ENCODE measurements at places on chromosomes 11 and 22.

DNA sequence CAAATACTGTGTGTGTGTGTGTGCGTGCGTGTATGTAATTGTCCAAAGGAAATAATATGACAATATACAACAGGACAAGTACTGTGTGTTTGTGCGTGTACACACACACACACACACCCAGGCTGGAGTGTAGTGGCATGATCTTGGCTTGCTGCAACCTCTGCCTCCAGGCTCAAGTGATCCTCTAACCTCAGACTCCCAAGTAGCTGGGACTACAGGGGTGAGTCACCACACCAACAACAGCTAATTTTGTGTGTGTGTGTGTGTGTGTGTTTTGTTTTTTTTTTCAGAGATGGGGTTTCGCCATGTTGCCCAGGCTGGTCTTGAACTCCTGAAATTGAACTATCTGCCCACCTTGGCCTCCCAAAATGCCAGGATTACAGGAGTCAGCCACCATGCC is 61.5 kb downstream of the NUP98 start:
- H3K4me1 ChIP-seq, result no peaks in the 10 kb centered on the region
- no peak overlapping the region for H3K4me3 ChIP-seq
- no peak overlapping the region for H3K27ac ChIP-seq
- H3K27me3 ChIP-seq, result no peaks in the 10 kb centered on the region

GRCh38 chr11:131218542-131218941 is 151.9 kb upstream of the NTM start:
- H3K27ac ChIP-seq, result no peak overlapping the region
- H3K36me3 ChIP-seq, result no peaks in the 10 kb centered on the region
- H3K4me3 ChIP-seq, result no peak overlapping the region
- H3K4me1 ChIP-seq, result peaks cover 2% of the 10 kb centered on the region

DNA sequence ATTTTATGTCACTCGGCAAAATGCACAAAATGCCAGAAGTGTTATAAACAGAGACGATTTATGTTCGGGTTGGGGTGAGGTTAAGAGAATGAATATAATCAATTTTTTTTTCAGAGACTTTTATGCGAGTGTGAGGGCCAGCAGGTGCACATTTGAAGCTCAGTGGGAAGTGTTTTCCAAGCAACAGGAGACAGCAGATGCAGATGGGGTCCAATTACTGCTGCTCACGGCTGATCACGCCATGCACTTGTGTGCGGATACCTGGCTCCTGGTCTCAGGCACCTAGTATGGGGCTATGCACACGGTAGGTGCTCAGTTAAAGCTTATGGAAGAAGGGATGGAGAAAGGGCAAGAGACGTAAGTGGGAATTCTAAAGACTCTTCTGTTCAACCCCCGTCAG is 249.1 kb downstream of the MIAT start:
- H3K4me1 ChIP-seq, result peaks cover 4% of the 10 kb centered on the region
- H3K27me3 ChIP-seq, result peaks cover 9% of the 10 kb centered on the region
- no peak for DNase-seq
- H3K27ac ChIP-seq, result no peak overlapping the region
- no peaks in the 10 kb centered on the region for H3K36me3 ChIP-seq

- H3K4me3 ChIP-seq, result no peak overlapping the region
- peaks cover 45% of the 10 kb centered on the region for H3K4me1 ChIP-seq
- no peak overlapping the region for H3K27ac ChIP-seq
Measured at GRCh38 chr11:16893456-16894066, 120.7 kb downstream of the PLEKHA7 start.

DNA sequence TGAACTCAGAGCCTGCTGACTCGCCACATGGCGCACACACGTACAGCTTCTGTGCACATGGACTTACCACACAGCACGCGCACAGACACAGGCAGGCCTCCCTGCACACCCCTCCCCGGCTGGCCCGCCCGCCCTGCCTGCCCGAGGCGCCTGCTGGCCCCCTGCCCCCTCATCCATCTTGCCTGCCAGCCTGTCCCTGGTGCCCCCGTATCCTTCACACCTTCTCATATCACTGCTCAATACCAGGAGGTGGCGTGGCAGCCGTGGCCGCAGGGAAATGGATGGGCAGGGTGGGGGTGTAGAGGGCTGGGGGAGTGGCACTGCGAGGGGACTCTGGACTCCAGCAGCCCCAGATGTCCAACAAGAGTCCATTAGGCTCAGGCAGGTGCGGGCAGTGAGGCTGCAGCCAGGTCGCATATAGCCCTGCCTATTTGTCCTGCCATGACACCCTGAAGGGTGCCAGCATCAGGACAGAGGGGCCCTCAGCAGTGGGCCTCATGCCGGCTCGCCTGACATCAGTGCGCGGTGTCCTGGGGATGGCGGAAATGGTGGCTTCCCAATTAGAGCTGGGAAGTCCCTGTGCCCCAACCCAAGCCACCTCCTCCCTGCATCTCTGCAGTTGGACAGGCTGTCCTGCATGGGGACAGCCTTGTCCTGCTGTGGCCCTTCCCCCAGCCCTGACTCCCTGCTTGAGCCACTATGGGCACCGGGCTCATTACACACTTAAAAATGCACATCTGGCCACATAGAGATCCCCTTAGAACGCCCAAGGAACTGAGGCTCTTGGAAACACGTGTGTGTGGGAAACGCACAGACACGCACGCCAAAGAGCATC is 2.0 kb upstream of the TBX10 start:
- H3K27me3 ChIP-seq, result peaks cover 8% of the 10 kb centered on the region
- no peak overlapping the region for H3K27ac ChIP-seq
- H3K4me1 ChIP-seq, result no peaks in the 10 kb centered on the region
- no peak overlapping the region for H3K4me3 ChIP-seq
